Neural crest cell (in vitro differentiated cells): ENCODE measurements at places on chromosomes 1 and 21. TPM values are rescaled to one million over a fixed set of nuclear protein-coding genes. Genes with fewer than 3 reads are reported as not detected.
A peak's percentile ranks its signal among the peaks of the same experiment; 100 is the strongest.

- H3K4me1 ChIP-seq: no peaks in the 10 kb centered on the region
- no peak overlapping the region for H3K27ac ChIP-seq
- H3K4me3 ChIP-seq: no peak overlapping the region
Observed at GRCh38 chr1:208868554-208868953, 624.4 kb upstream of the PLXNA2 start.

GRCh38 chr1:34970829-34971228 lies 14.3 kb downstream of the TMEM35B start:
- H3K36me3 ChIP-seq: peaks cover 2% of the 10 kb centered on the region
- H3K27me3 ChIP-seq: peaks cover 12% of the 10 kb centered on the region
- DNase-seq: no peak
- peaks cover 3% of the 10 kb centered on the region for H3K4me1 ChIP-seq
- H3K4me3 ChIP-seq: no peak overlapping the region

DNA sequence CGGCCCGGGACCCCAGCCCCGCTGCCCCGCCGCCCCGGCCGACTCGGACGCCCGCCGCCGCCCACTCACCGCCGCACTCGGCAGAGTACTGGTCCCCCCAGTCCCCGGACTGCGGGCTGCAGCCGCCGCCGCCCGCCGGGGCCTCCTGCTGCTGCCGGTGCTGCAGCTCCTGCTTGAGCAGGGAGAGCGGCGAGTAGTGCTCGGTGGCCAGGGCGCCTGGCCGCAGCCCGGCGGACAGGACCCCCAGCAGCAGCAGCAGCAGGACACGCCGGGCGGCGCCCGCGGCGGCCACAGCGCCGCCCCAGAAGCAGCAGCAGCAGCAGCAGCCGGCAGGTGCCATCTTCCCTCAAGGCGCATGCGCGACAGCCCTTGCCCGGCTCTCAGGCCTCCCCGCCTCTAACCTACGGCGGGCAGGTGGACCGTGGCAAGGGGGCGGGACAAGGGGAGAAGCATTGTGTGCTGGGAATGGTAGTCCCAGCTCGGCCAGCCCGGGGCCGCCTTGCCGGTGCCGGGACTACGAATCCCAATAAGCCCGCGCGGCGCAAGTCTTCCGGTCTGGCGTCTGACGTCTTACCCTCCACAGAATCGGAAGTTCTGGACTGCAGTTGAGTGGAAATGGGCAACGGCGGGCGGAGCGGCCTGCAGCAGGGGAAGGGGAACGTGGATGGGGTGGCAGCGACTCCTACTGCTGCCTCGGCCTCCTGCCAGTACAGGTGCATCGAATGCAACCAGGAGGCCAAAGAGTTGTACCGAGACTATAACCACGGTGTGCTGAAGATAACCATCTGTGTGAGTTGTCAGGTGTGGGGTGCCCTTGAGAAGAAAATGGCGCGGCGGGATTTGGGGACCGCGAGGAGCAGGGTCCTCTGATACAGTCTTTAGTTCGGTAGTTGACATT lies at the start of the genes ARV1 and TTC13:
ARV1 (plus strand) TSS at position 604 of the 898 bp plus-strand sequence; CDS start at position 616, 12 bp downstream.
TTC13 (minus strand) TSS at position 371 of the 898 bp plus-strand sequence; CDS start at position 340, 31 bp downstream.
- H3K36me3 ChIP-seq: no peaks in the 10 kb centered on the region
- H3K27ac ChIP-seq: peak within 1 kb of the TSS; percentile 85
- H3K4me3 ChIP-seq: peak within 1 kb of the TSS; percentile 95
- H3K27me3 ChIP-seq: no peaks in the 10 kb centered on the region

- H3K4me1 ChIP-seq: peaks cover 10% of the 10 kb centered on the region
- DNase-seq: no peak
- no peak overlapping the region for H3K4me3 ChIP-seq
- H3K27me3 ChIP-seq: no peaks in the 10 kb centered on the region
Observed at GRCh38 chr21:37117204-37117603, 44.1 kb downstream of the TTC3 start.

- H3K4me1 ChIP-seq: peaks cover 8% of the 10 kb centered on the region
- no peaks in the 10 kb centered on the region for H3K27me3 ChIP-seq
- no peaks in the 10 kb centered on the region for H3K36me3 ChIP-seq
- no peak for DNase-seq
Observed at GRCh38 chr1:221706876-221707582, 34.9 kb downstream of the DUSP10 start.

GRCh38 chr21:45830221-45830640 lies 151.3 kb upstream of the COL6A1 start:
- DNase-seq: no peak
- peaks cover 17% of the 10 kb centered on the region for H3K4me1 ChIP-seq
- H3K27me3 ChIP-seq: no peaks in the 10 kb centered on the region
- peak overlapping the region; percentile 43 for H3K27ac ChIP-seq
- no peak overlapping the region for H3K4me3 ChIP-seq
- no peaks in the 10 kb centered on the region for H3K36me3 ChIP-seq

- H3K4me1 ChIP-seq: no peaks in the 10 kb centered on the region
- no peak overlapping the region for H3K4me3 ChIP-seq
- DNase-seq: no peak
- no peaks in the 10 kb centered on the region for H3K27me3 ChIP-seq
Observed at GRCh38 chr1:98292994-98293393, 368.5 kb upstream of the SNX7 start.

GRCh38 chr1:156750711-156751450 lies 594 bp downstream of the HDGF start:
- peak overlapping the region; percentile 94 for H3K4me3 ChIP-seq
- peak overlapping the region; percentile 92 for H3K27ac ChIP-seq
- peaks cover 3% of the 10 kb centered on the region for H3K36me3 ChIP-seq

GRCh38 chr1:9603307-9603706 lies 14.6 kb downstream of the TMEM201 start:
- no peaks in the 10 kb centered on the region for H3K4me1 ChIP-seq
- no peak overlapping the region for H3K27ac ChIP-seq
- H3K36me3 ChIP-seq: no peaks in the 10 kb centered on the region
- no peaks in the 10 kb centered on the region for H3K27me3 ChIP-seq

DNA sequence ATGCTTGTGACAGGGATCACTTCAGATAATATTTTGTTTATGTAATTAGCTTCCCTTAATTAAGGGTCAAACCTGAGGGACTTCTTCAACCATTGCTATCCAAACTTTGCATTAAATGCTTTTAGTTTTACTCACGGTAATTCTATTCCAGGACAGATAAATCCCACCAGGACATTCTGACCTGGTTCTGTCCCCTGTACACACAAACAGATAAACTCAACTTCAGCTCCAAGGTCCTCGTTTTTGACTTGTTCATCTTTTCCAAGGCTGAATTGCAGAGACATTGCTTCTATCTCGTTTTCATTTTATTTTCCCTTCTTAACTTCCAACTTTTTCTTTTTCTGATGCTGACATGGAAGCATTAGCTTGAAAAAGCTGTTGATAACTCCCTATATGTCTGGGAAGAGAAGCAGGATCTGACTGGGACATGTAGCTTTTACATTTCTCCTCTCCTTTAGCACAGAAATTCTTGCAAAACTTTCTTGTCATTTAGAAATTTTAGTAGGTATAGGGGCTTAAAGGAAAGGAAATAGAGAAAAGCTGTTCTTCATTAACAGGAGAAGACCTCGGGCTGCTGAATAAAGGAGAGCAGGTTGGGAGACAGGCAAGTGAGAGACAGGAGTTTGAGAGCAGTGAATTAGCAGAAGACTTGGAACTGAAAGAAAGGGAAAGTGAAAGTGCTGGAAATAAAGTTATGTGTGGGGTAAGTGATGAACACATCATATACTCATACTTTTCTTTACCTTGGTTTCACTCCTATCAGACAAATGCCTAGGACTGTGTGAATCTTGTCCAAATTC lies 231.7 kb upstream of the B3GALT2 start:
- H3K27me3 ChIP-seq: no peaks in the 10 kb centered on the region
- H3K4me3 ChIP-seq: no peak overlapping the region
- no peak for DNase-seq
- H3K27ac ChIP-seq: no peak overlapping the region

DNA sequence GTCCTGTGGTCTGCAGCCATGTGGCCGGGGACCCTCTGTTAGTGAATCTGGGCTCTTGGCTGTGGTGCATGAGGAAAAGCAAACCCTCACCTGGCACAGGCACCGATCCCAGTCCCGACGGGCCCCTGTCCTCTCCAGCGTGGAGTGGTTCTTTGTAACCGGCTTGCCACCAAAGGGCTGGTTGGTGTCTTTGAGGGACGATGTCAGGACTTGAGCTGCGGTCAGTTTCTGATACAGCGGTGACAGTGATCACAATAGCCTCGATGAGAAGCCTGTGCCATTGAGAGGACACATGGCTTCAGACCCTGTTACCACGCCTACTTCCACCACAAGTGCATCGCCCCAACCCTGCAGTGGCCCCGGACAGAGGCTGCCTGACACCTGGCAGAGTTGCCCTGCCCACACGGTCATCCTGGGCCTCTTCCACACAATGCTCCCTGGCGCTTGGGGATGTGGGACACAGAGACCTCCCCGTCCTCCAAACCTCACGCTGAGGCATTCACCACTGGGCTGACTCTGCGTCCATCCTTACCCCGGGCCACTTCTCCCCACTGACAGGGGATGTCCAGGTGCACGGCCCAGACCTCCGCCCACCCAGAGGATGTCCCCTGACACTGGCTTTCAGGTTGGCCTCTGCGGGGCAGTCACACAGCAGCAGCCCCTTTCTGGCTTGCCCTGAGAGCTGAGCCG lies 18.8 kb upstream of the ACTRT2 start:
- no peak overlapping the region for H3K4me3 ChIP-seq
- no peaks in the 10 kb centered on the region for H3K4me1 ChIP-seq

- peaks cover 34% of the 10 kb centered on the region for H3K4me1 ChIP-seq
- H3K36me3 ChIP-seq: no peaks in the 10 kb centered on the region
- no peak for DNase-seq
- peak overlapping the region; percentile 30 for H3K27ac ChIP-seq
- H3K4me3 ChIP-seq: no peak overlapping the region
Observed at GRCh38 chr1:236149696-236150228, 7.4 kb downstream of the GPR137B start.

TMEM82 gene
- total RNA-seq: not detected in 2 replicates

CLIC4 gene
- total RNA-seq: 123 and 126 TPM in 2 replicates
